ENCODE measurements at places on chromosomes 16 and 17.

DNA sequence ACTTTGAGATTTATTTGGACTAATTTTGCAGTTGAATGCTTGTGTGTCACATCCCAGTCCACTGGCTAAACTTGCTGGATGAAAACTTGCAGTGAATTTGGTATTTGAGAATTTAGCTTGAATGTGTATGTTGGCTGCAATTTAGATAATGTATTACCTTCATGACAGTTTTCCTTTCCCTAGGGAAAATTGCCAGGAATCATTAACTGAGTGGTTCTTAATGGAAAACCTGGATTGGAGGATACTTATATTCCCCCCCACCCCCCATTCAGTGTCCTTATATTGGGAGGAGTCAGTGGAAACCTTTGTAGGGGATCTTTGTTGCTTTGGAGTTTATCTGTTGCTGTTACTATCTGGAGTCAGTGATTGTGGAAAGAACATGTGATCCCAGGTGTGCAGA is 67.6 kb downstream of the KPNA2 start:
- no peak for DNase-seq

DNA sequence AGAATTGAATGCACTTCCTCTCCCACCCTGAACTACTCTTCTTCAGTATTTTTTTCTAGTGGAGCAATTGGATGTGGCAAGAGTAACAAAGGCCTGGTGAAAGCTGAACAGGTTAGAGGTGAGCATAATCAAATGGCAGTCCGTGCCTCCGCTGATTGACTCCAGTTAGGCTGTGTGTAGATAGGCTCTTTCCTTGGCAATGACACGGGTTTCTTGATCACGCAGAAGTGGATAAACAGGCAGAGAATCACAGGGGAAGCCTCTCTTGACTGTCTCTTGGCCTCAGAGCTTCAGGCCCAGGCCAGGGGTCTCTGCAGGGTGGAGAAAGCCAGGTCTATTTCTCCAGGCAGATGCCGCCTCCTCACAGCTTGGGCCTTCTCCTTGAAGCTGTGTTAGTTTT is 4.2 kb downstream of the CD300LB start:
- DNase-seq = no peak

- DNase-seq = no peak
These were observed 29.4 kb downstream of the TOM1L2 start for GRCh38 chr17:17942846-17943245.

- DNase-seq = no peak
These were observed 23.5 kb downstream of the CACNG1 start for GRCh38 chr17:67067571-67068482.

GRCh38 chr16:70375636-70376611 is 29.2 kb downstream of the DDX19A start:
- no peak for DNase-seq

DNA sequence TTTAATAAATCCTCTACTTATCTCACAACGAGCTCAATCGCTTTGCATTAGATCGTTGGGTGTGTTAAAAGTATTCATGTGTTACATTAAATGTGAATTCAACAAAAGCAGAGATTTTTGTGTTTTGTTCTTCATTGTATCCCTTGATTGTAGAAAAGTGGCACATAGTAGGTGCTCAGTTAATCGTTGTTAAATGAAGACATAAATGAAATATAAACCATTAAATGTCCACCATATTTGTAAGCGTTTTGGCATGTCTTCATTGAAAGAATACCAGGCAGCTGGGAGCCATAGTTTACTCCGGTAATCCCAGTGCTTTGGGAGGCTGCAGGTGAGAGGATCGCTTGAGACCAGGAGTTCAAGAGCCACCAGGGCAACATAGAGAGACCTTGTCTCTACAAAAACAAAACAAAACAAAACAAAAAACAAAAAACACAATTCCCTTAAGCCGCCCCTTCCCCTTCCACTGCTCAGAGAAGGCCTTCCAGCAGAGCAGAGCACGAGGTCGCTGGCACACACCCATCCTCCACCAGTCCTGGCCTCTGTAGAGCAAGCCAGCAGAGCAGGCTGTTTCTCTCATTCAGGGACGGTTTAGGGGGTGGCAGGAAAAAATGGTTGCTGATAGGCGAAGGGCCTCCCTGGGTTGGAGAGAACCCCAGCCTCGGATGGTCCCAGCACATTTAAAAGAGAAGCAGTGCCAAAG is 673 bp upstream of the CHD9 start:
- DNase-seq = no peak

- DNase-seq = no peak
These were observed 30.2 kb downstream of the PLD6 start for GRCh38 chr17:17175917-17176316.

All from SK-N-MC (cell line).